Neuronal stem cell (in vitro differentiated cells): ENCODE measurements at places on chromosomes 6 and 20.
A peak's percentile ranks its signal among the peaks of the same experiment; 100 is the strongest.

DNA sequence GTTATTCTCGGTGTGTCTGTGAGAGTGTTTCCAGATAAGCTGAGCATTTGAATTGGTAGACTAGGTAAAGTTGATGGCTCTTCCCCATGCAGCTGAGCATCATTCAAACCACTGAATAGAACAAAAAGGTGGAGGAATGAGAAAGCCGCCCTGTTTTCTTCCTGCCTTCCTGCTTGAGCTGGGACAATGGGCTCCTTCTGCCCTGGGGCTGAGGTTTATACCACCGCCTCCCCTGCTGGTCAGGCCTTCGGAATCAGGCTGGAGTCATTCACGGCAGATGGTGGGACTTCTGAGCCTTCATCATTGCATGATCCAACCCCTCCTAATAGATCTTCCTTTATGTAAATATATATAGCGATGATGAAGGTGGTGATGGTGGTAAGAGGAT lies 124.9 kb downstream of the ANKRD60 start:
- DNase-seq, result no peak

DNA sequence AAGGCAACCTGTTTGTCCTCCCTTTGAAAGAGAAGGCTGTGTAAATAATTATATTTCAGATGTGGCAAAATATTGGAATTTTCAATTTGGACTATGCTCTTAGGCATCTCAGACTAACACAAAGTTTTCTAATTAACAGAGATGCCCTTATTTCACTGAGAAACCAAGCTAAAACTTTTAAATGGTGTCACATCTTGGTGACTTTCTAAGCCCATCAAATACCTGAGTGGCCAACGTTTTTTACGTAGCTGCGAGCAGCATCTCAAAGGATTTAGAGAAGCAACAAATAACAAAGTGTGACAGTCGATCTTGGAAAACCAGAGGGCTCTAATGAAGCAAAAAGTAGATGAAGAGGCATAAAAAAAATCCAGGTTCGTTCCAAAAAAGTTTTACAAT lies 3.4 kb upstream of the HEY2 start:
- no peak for DNase-seq

GRCh38 chr6:79168695-79168980 lies 65.8 kb downstream of the HMGN3 start:
- no peak for DNase-seq

GRCh38 chr6:90109141-90109540 lies 187.5 kb downstream of the BACH2 start:
- no peak for DNase-seq

GRCh38 chr6:52664186-52664990 lies 6.5 kb upstream of the TMEM14A start:
- DNase-seq, result peak; percentile 90

DNA sequence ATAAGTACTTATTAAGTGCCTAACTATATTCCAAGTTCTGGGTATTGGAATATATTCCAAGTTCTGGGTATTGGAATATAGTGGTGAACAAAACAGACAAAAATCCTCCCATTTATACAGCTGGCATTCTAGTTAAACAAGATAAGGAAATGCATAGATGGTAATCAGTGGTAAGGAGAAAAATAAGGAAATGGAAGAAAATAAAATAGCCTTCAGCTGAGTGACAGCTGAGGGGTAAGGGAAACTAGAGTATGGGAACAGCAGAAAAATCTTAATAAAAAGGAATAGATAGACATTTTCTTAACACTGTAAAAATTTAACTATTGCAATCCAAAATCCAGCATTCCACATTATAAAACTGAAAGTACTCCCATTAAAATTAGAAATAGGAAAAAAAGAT lies 17.2 kb upstream of the WFDC10A start:
- no peak for DNase-seq

DNA sequence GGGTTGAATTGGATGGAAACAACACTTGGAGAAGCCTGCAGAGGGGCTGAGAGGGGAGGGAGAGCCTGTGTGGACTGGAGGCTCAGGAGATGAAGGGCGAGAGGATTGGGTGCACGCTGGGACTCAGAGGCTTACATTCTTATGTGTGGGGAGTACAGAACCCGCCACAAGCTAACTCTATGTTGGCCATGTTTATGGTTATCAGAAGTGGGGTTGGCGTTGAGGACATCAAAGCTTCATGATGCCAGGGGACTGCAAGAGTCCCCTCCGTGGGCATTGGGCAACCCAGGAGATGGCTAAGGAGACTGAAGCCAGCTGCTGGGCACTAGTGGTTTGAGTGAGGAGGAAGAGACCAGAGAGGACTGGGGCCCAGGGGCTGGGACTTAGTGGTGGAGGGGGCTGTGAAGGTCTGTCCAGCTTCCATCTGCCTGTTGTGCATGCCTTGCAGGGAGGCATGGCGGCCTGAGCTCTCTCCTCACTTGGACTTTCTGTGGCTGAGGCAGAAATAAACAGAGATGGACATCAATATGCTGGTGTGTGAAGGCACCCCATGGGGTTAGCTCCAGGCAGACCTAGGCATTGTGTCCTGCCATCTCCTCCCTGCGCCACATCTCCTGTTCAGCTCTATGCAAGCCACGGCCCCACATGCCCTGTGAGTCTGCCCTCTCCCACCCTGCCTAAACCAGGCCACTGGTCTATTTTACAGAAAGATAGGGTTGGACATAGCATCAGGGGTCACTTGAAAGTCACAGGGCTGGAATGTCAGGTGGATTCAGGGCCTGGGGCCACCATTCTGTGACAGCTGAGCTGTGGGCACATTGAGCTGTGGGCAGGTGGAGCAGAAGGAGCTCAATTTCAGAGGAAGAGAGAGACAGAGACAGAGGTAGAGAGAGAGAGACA lies 61.6 kb downstream of the PHACTR3 start:
- no peak for DNase-seq

GRCh38 chr6:7106215-7106751 lies 1.5 kb upstream of the RREB1 start:
- DNase-seq, result no peak

GRCh38 chr20:24579475-24579874 lies 110.0 kb downstream of the SYNDIG1 start:
- no peak for DNase-seq

DNA sequence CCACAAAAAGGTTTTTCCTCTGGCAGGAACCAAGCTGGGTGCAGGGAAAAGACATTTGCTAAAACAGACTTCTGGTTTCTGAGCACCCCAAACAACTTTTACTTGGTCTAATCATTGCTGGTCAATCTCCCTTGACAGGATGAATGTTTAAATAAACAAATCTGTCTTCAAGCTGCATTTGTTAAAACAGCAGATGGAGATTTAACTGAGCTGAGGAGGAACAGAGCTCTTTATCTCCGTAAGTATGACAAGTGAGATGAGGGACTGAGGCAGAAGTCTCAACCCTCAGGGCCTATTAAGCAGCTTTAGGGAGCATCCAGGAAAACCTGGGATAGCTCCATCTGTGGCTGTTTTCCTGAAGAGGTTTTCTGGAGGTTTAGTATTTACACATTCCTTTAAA lies 40.6 kb downstream of the NINL start:
- DNase-seq, result no peak

DNA sequence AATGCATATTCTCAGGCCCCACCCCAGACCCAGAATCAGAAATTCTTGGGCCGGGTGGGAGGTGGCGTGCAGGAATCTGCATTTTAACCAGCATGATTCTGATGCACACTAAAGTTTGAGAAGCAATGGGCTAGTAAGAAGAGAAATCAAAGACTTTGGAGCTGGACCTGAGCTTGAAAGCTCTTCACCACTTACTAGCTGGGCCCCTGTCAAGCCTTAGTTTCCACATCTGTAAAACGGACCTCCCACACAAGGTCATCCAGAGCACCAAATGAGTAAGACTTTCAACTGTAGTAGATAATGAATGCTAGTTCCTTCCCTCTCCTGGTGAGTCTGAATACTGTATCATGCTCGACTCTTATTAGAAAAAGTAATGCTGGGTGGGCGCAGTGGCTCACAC lies 87.0 kb downstream of the TBC1D7 start:
- no peak for DNase-seq

- DNase-seq, result no peak
These were observed 36.4 kb upstream of the GCLC start for GRCh38 chr6:53581173-53581773.

GRCh38 chr6:111841822-111842221 lies 31.4 kb downstream of the FYN start:
- no peak for DNase-seq

- DNase-seq, result no peak
These were observed 46.3 kb downstream of the OR2B2 start for GRCh38 chr6:27865850-27866356.

GRCh38 chr20:58017970-58018530 lies 210.4 kb downstream of the ANKRD60 start:
- no peak for DNase-seq
